ENCODE measurements at places on chromosomes 16 and 17.

DNA sequence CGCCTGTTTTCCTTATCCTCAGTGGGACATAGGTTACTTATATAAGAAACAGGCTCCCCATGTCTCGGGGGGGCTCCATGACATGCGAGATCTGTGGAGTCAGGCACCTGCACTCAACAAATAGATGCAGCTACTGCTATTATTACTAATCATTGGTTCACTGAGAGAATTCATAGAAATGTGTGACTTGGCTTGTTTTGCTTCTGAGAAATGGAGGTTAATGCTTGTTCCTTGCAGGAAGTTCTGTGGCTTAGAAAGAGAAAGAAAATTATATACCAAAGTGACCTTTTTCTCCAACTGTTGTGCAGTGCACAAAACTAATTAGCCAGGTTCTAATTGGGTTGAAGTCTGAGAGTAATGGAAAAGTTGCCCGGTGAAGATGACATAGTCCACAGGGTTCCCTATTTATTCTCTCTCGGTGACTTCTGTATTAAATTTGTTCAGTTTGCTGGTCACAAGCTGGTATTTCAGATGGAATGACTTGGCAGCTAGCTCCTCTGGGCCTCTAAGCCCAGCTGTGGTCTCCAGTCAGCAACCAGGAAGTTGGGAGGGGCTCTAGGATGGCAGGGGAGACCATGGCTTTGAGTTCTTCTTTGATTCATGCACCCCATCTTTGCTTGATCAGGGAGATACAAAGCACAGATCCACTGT is 17.6 kb upstream of the MAF start:
- DNase-seq: no peak

DNA sequence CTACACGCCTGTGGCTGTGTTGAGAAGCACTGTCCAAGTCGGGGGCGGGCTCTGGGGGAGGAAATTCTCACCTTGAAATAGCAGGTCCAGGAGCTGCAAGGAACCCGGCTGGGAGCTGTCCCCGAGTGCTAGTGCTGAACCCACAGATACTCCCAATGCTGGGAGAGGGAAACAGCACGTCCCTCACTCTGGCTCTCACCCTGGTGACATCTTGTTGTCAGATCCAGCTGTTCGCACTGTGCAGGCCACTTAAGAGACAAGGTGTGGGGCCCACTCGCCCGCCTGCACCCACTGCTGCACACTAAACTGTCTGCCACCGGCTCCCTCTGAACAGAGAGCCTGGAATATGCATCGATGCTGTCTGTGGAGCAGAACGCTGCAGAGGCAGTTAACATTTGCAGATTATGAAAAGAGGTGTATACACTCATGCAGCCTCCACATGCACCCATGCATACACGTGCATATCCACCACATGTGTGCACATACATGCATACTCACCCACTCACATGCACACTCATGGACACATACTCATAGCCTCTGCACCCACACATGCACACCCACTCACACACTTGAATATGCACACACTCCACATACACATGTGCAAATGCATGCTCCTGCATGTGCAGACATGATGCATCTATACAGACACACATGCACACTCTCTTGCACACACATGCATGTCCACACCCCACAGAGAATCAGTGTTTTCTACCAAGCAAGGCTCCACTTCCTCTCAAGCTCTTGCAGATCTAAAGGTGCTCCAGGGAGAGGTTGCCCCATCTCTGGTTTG is 42.0 kb downstream of the MGAT5B start:
- DNase-seq: no peak

GRCh38 chr17:48722201-48722907 is at the start of gene PRAC1:
Gene PRAC1, minus strand, starts transcription at chr17:48722518. Its CDS starts 126 bp downstream, at chr17:48722392.
- no peak for DNase-seq

- no peak for DNase-seq
Measured at GRCh38 chr16:78570399-78571141, 471.1 kb downstream of the WWOX start.

- no peak for DNase-seq
Measured at GRCh38 chr17:80750263-80750662, 205.6 kb downstream of the RPTOR start.

- no peak for DNase-seq
Measured at GRCh38 chr17:71107136-71107535, 937.8 kb downstream of the KCNJ2 start.

DNA sequence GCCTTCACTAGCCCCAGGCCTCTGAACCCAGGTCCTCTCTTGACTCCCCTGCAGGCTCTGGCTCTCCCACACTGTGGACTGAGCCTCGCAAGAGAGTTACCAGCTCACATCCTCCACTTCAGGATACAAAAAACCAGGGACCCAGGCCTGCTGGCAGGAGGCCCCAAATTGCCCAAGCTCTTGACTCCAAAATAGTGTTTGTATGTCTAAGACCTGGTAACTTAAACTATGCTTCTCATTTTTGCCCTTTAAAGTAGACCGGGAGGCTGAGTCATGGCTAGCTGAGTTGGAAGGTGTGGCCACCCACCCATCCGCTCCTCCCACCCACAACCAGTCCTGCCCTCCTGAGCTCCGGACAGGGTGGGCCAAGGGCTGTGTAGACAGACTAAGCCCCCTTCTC is 250.0 kb downstream of the SOX9 start:
- DNase-seq: no peak

DNA sequence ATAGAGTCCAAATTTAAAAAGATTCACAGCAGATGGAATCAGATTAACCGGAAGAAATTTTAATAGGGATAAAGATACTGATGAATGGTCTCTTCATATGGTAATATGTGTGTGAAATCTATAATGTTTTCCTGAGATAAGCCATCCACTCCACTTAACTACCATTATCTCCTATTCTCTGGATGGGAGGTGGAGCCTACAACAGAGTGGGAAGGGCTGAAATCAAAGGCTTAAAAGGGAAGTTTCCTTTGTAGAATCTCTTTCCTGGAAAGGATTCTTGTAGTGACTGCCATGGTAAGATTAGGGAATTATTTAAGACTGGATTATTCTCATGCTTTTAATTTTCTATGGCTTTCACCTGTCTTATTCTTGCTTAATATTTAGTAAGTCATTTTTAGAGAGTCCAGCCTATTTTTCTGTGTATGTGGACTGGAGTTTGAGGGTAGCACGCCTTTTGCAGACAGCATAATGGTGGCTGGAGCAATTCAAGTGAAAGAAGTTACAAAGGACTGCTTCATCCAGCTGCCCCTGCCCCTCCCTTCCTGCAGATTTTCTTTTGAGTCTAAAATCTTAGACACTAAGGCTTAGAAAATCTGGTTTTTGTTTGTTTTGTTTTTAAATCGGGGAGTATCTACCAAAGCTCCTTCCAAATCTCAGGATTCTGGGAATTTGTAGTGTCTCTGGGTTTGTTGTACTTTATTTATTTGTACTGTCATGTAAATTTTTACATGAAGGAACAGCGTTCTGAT is 26.5 kb downstream of the KAT7 start:
- DNase-seq: no peak
